Tibial nerve (tissue), 4 donors: ENCODE measurements at places on chromosomes 12 and 14.

- no peaks in the 10 kb centered on the region for H3K36me3 ChIP-seq
- no peaks in the 10 kb centered on the region for H3K27me3 ChIP-seq
- no peak for DNase-seq
- no peak overlapping the region for H3K27ac ChIP-seq
Measured at GRCh38 chr14:92914087-92914656, 8.8 kb upstream of the CHGA start.

DNA sequence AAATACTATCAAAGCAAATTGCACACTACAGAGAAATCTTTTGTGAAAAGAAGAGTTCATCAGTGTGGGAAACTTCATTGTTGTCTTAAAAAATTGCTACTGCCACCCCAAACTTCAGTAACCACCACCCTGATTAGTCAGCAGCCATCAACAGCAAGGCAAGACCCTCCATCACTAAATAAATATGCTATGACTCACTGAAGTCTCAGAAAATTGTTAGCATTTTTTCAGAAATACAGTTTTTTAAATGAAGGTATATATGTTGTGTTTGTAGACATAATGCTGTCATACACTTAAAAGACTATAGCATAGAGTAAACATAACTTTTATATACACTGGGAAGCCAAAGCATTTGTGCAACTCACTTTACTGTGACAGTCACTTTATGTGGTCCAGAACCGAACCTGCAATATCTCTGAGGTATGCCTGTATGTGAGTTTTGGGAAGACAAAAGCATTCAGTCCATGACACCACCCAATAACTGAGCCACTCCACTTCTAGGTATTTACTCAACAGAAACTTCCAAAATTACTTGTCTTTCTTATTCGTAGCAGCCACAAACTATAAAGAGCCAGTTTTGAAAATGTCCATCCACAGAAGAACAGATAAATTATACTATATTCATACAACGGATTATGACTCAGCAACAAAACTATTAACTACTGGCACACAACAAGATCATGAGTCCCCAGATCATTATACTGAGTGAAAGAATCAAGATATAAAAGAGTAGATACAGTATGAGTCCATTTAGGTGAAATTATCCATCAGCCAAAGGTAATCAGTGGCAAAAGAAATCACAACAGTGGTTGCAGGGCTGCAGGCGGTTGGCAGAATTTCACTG lies 649.6 kb downstream of the BCL11B start:
- no peak for DNase-seq
- H3K27ac ChIP-seq = no peak overlapping the region
- H3K27me3 ChIP-seq = no peaks in the 10 kb centered on the region
- H3K36me3 ChIP-seq = no peaks in the 10 kb centered on the region
- H3K4me1 ChIP-seq = no peaks in the 10 kb centered on the region

DNA sequence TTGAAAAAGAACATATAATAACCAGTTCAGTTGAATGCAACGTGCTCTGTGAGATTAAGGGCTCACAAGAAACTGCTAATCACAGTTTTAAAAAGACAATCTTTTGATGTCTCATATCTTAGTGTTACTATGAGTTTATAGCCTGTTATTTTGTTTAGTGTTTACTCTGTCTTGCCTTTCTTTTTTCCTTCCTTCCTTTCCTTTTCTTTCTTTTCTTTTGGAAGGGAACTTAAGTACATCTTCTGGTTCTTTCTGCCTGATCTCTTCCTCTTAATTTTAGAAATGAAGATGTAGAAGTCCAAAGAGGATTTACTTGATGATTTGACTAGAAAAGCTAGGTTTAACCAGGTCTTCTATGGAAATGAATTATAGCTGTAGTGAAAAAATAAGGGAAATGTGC lies 38.2 kb downstream of the WNK1 start:
- peaks cover 14% of the 10 kb centered on the region for H3K4me1 ChIP-seq
- H3K27me3 ChIP-seq = no peaks in the 10 kb centered on the region
- no peak for DNase-seq
- no peak overlapping the region for H3K4me3 ChIP-seq
- no peaks in the 10 kb centered on the region for H3K36me3 ChIP-seq
- no peak overlapping the region for H3K27ac ChIP-seq

DNA sequence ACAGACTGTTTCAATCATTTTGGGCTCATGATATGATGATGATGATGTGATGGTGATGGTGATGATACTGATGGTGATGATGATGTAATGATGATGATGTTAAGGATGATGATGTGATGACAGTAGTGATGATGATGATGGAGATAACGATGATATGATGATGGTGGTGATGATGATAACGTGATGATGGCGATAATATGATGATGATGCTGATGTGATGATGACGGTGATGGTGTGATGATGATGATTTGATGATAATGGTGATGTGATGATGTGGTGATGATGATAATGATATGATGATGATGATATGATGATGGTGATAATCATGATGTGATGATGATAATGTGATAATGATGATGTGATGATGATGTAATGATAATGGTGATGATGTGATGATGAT lies 612.6 kb downstream of the AACS start:
- no peaks in the 10 kb centered on the region for H3K36me3 ChIP-seq
- H3K4me3 ChIP-seq = no peak overlapping the region
- no peaks in the 10 kb centered on the region for H3K27me3 ChIP-seq
